ENCODE measurements at places on chromosomes 2 and 18.

GRCh38 chr2:165594935-165595255 lies 125.4 kb downstream of the CSRNP3 start:
- no peak for DNase-seq
- no peaks in the 10 kb centered on the region for H3K4me1 ChIP-seq
- no peaks in the 10 kb centered on the region for H3K36me3 ChIP-seq
- H3K27me3 ChIP-seq = peaks cover 1% of the 10 kb centered on the region
- H3K4me3 ChIP-seq = no peak overlapping the region

GRCh38 chr2:75200140-75201096 lies 1.1 kb upstream of the TACR1 start:
- DNase-seq = no peak
- peaks cover 41% of the 10 kb centered on the region for H3K27me3 ChIP-seq
- H3K27ac ChIP-seq = no peak overlapping the region

- H3K27me3 ChIP-seq = no peaks in the 10 kb centered on the region
- no peak overlapping the region for H3K4me3 ChIP-seq
- no peak overlapping the region for H3K27ac ChIP-seq
- no peaks in the 10 kb centered on the region for H3K4me1 ChIP-seq
- no peaks in the 10 kb centered on the region for H3K36me3 ChIP-seq
These were observed 435.1 kb upstream of the CDH20 start for GRCh38 chr18:60898111-60898510.

DNA sequence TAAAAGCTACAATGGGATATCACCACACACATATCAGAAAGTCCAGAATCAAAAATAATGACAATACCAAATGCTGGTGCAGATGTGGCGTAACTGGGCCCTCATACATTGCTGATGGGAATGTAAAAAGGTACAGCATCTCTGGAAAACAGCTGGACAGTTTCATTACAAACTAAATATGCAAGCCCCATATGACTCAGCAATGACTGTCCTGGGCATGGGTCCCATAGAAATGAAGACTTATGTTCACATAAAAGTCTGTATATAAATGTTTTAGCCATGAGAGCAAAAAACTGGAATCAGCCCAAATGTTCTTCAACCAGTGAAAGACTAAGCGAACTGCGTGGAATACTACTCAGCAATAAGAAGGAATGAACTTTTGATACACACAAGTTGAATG lies 56.7 kb downstream of the ALPK2 start:
- H3K4me3 ChIP-seq = no peak overlapping the region
- H3K4me1 ChIP-seq = peaks cover 8% of the 10 kb centered on the region
- H3K36me3 ChIP-seq = no peaks in the 10 kb centered on the region
- peaks cover 2% of the 10 kb centered on the region for H3K27me3 ChIP-seq

- DNase-seq = no peak
- no peak overlapping the region for H3K4me3 ChIP-seq
- H3K27me3 ChIP-seq = no peaks in the 10 kb centered on the region
These were observed 213.4 kb downstream of the HNMT start for GRCh38 chr2:138177693-138178092.

DNA sequence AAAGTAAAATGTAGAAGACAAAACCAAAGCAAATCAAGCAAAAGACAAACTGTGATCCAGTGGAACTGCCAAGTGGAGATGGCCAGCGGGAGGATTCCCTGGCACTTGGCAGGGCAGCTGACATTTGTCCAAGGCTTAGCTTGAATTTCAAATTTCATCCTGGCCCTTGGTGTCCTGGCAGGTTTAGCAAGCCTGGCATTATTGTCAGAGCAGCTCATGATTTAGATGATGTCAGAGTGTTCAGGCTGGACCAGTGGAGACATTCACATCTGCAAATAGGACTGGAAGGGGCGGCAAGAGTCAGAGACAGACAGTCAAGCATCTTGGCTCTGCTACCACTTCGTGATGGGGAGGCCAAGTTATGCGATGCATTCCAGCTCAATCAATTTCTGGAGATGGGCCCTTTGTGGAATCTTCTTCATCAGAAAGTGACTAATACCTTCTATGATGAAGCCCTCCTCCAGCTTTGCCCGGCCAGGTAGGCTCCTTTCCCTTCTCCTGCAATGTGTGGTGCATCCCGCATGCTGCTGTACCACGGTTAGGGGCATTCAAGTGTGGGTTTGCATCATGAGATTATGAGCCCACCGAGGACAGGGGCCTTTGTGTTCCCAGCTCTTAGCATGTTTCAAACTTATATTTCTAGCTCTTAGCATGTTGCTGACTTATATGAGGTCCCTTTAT lies 199.7 kb downstream of the ANKRD30B start:
- H3K27ac ChIP-seq = no peak overlapping the region
- DNase-seq = no peak
- no peaks in the 10 kb centered on the region for H3K4me1 ChIP-seq

- no peak for DNase-seq
- no peak overlapping the region for H3K4me3 ChIP-seq
- no peaks in the 10 kb centered on the region for H3K4me1 ChIP-seq
- H3K36me3 ChIP-seq = no peaks in the 10 kb centered on the region
These were observed 150.7 kb downstream of the CCDC102B start for GRCh38 chr18:68948622-68949021.

- H3K27ac ChIP-seq = no peak overlapping the region
- peaks cover 6% of the 10 kb centered on the region for H3K36me3 ChIP-seq
- H3K4me1 ChIP-seq = peaks cover 19% of the 10 kb centered on the region
- H3K4me3 ChIP-seq = no peak overlapping the region
- no peak for DNase-seq
These were observed 2.6 kb upstream of the FAM136A start for GRCh38 chr2:70304498-70304897.

DNA sequence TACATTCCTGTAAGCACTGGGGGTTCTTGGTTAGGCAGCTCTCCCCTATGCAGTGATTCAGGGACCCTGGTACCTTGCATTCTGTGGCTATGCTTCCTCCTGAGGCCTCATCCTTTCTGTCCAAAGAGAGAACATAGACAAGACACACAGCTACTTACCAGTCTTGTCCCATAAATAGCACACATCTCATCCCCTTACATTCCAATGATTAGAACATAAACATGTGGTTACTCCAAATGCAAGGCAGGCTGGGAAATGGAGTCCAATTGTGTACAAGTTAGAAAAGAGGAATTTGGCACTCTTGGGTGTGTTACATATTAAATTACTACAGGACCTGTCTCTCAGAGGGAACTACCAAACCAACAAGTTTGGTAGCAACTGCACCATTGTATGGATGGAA lies 171.3 kb downstream of the ARHGAP15 start:
- H3K4me1 ChIP-seq = peaks cover 12% of the 10 kb centered on the region
- H3K27ac ChIP-seq = no peak overlapping the region
- H3K36me3 ChIP-seq = peaks cover 32% of the 10 kb centered on the region

GRCh38 chr2:27828305-27828704 lies 56.8 kb downstream of the MRPL33 start:
- no peak for DNase-seq
- H3K27ac ChIP-seq = no peak overlapping the region
- H3K36me3 ChIP-seq = no peaks in the 10 kb centered on the region
- no peaks in the 10 kb centered on the region for H3K4me1 ChIP-seq
- no peak overlapping the region for H3K4me3 ChIP-seq

GRCh38 chr18:34224423-34225217 lies at the start of gene NOL4:
Gene NOL4, minus strand, starts transcription at chr18:34224913. Its CDS starts 1,660 bp downstream, at chr18:34223253.
- no peaks in the 10 kb centered on the region for H3K36me3 ChIP-seq
- H3K27me3 ChIP-seq = peaks cover 35% of the 10 kb centered on the region
- no peak within 1 kb of the TSS for H3K4me3 ChIP-seq
- no peak for DNase-seq
- H3K4me1 ChIP-seq = peaks cover 4% of the 10 kb centered on the region
- no peak within 1 kb of the TSS for H3K27ac ChIP-seq

- no peak overlapping the region for H3K27ac ChIP-seq
- peaks cover 48% of the 10 kb centered on the region for H3K27me3 ChIP-seq
- no peak overlapping the region for H3K4me3 ChIP-seq
- DNase-seq = no peak
- H3K4me1 ChIP-seq = peaks cover 7% of the 10 kb centered on the region
These were observed 6.8 kb downstream of the ADCYAP1 start for GRCh38 chr18:911486-911885.

DNA sequence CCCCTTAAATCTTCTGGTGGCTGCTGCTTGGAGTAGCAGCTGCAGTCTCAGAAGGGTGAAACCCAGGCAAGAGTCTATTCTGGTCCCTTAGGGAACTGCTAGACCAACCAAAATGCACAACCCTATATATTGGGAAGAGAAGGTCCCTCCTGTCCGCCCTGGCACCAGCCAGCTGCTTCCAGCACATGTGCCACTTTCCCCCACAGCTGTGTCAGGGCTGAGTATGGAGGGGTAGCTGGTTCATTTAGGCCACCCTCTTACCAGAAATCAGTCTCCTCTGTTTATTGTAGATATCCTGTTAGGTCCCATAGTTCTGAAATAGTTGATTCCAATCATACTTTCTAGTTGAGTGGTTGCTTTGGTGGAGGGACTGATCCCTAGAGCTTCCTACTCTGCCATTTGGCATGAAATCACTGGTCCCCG lies 68.9 kb downstream of the BIRC6 start:
- peaks cover 22% of the 10 kb centered on the region for H3K36me3 ChIP-seq
- DNase-seq = no peak
- no peak overlapping the region for H3K27ac ChIP-seq

GRCh38 chr18:457140-457519 lies 43.4 kb downstream of the COLEC12 start:
- no peak for DNase-seq
- H3K27me3 ChIP-seq = peaks cover 1% of the 10 kb centered on the region
- no peaks in the 10 kb centered on the region for H3K4me1 ChIP-seq

- H3K27ac ChIP-seq = no peak overlapping the region
- H3K4me3 ChIP-seq = no peak overlapping the region
- DNase-seq = no peak
- no peaks in the 10 kb centered on the region for H3K27me3 ChIP-seq
These were observed 258.3 kb downstream of the PRKCE start for GRCh38 chr2:45909677-45910191.

DNA sequence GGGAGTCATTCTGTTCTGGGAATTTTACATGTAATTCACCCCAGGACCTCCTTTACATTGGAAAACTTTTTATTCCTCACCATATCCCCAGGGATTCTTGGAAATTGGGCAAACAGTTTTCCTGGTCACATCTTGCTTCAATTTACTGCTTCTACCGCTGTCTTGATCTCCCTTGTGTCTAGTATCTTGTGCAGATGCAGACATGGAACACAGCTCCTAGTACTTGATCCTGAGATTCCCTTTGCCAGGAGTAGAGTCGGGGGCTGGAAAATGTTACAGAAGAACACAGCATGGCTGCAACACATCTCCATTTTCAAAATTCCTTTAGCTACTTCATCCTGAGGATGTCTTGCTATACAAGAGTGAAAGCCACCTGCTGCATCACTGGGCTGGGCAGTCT lies 472.8 kb downstream of the PLCL1 start:
- no peaks in the 10 kb centered on the region for H3K36me3 ChIP-seq
- DNase-seq = no peak
- H3K27ac ChIP-seq = no peak overlapping the region
- H3K4me1 ChIP-seq = no peaks in the 10 kb centered on the region

DNA sequence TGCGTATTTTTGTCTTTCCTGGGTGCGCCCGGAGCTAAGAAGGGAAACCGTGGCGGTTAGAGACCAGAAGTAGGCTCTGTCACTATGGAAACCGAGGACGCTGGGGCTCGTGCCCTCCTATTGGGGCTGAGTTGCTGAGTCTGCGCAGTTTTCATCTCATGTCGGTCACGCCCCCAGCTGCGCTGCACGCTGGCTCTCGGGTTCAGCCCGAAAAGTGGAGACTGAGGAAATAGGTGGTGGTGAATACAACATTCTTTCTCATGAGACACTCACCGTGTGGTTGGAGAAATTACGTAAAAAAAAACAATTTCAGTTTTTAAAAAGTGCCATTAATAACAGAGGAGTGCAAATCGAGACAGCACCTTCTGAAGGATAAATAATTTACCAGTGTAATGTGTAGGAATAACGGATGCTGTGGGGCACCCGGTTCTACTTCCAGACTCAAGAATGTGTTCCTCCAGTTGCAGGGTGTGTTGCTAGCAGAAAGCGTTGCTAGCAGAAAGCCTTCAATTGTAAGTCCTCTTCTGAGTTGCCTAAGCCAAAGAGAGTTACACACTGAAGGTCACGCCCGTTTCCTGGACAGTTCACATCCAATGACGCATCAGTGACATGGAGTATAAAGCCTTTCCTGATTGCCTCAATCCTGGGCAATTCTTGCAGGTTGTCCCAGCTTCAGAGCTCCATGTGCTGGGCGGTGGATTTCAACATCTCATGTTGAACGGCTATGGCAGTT lies 20.4 kb upstream of the CXXC1 start:
- H3K27me3 ChIP-seq = peaks cover 27% of the 10 kb centered on the region
- peak; percentile 85 for DNase-seq
- peaks cover 2% of the 10 kb centered on the region for H3K36me3 ChIP-seq
- peaks cover 18% of the 10 kb centered on the region for H3K4me1 ChIP-seq
- H3K27ac ChIP-seq = peak overlapping the region; percentile 57

- no peaks in the 10 kb centered on the region for H3K36me3 ChIP-seq
- H3K27me3 ChIP-seq = peaks cover 6% of the 10 kb centered on the region
- H3K4me3 ChIP-seq = no peak overlapping the region
- DNase-seq = no peak
- H3K27ac ChIP-seq = no peak overlapping the region
- H3K4me1 ChIP-seq = no peaks in the 10 kb centered on the region
These were observed 139.7 kb downstream of the BCL11A start for GRCh38 chr2:60413814-60414168.

DNA sequence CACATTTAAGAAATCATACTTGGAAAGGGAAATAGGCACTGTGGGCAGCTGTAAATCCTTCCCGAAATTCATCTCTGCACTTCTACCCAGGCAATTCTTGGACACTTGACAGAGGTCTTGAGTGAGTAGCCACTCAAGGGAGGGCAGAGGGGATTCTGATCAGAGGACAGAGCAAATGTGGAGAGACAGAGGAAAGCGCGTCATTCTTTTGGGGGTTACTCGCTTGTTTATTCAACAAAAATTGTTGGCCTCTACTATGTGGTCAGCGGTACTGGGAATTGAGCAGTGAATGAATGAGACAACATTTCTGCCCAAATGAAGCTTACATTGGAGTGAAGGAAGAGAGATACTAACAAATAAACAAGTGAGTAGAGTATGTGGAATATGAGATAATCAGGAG lies 41.4 kb upstream of the YES1 start:
- no peak for DNase-seq
- no peaks in the 10 kb centered on the region for H3K27me3 ChIP-seq
- no peaks in the 10 kb centered on the region for H3K36me3 ChIP-seq
- no peak overlapping the region for H3K4me3 ChIP-seq
- H3K27ac ChIP-seq = no peak overlapping the region
